ENCODE measurements at places on chromosomes 5 and 9.

- no peak for DNase-seq
Observed at GRCh38 chr9:116703634-116704033, 16.5 kb downstream of the TRIM32 start.

GRCh38 chr5:131757830-131758519 is 38.8 kb downstream of the FNIP1 start:
- DNase-seq = no peak

- DNase-seq = no peak
Observed at GRCh38 chr5:53922508-53923498, 362.4 kb downstream of the NDUFS4 start.

- no peak for DNase-seq
Observed at GRCh38 chr5:64831996-64832395, 63.3 kb downstream of the CWC27 start.

- DNase-seq = peak; percentile 7
Observed at GRCh38 chr5:86797677-86798076, 179.9 kb downstream of the COX7C start.

DNA sequence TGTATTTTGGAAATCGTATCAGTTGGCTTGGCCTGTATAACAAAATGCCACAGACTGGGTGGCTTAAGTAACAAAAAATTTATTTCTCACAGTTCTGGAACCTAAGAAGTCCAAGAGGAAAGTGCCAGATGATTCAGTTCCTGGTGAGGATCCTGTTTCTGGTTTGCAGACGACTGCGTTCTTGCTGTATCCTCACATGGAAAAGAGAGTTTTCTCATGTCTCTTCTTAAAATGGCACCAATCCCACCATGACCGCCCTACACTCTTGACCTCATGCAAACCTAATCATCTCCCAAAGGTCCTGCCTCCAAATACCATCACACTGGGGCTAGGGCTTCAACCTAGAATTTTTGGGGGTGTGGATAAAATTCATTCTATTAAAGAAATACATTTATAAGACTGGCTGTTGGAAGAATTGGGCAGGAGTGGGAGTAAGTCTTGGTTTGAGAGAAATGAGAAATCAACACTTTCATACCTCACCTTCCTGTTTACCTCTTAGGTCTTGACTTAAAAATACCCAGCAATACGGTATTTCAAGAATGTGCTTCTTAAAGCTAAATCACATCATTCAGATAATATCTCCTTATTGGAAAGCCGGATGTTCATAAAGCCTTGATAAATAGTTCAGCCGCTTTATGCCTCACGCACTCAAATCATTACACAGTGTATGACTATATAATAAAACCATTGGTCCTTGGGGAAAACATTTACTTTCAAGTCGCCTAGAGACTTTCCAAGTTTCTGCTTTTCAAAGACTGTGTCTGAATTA is 28.7 kb downstream of the PTTG1 start:
- DNase-seq = no peak

- no peak for DNase-seq
Observed at GRCh38 chr9:5578018-5578697, 50.7 kb upstream of the RIC1 start.

DNA sequence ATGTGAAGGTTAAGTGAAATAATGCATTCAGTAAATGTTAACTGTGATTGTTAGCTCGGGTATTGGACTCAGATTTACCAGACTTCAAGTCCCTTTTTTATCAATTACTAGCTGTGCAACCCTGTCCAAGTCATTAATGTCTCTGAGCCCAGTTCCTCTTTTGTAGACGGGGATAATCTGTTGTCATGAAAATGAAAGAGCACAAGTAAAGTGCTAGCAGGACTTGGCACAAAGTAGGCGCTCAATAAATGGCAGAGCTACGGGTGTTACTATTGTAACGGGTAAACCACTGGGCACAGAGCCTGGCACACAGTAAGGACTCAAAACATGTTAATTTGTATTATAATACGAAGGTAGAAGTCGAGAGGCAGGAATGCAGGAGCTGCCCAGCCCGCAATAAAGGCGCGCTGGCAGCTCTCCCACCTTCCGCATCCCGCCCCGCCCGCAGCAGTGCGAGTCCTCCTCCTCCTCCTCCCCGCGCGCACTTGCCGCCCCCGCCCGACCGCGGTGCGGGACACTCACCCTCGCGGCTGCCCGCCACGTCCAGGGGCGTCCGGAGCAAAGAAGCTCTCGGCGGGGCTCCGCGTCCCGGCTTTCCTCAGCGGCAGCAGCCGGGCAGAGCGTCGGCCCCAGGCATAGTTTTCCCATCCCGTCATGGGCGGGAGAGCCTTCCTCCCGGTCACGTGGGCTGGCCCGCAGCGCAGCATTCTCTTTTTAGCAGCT is at the start of gene C1QTNF2:
C1QTNF2 (minus strand) TSS at position 637 of the 723 bp plus-strand sequence. CDS start 15,615 bp downstream, outside the sequence.
- peak; percentile 71 for DNase-seq

DNA sequence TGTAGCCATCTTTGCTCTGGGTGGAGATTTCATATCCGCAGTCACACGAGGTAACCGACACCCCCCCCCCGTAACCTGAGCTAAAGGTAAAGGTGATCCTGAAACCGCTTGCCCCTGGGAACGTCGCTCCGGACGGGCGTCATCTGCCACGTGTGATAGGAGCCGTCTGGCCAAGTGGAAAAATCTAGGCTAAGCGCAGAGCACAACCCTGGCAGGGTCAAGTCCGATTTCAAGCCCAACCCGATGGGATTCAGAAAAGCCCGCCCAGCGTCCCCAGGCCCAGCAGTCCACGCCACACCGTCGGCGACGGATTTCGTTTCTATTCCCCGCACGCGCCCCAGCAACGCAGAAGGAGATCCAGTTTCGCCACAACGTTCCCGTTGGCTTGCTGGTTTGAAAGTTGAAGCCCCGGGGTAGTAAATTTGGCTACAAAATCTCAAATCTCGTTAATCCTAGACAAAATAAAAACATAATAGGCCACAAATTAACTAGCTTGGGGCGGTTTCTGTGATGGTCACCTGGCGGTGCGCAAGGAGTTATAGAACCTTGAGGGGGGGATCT is 32.4 kb upstream of the NFIB start:
- peak; percentile 52 for DNase-seq

GRCh38 chr5:143402017-143402552 is 1.4 kb downstream of the NR3C1 start:
- DNase-seq = no peak

GRCh38 chr5:111774525-111774924 is 17.5 kb upstream of the NREP start:
- DNase-seq = peak; percentile 43

DNA sequence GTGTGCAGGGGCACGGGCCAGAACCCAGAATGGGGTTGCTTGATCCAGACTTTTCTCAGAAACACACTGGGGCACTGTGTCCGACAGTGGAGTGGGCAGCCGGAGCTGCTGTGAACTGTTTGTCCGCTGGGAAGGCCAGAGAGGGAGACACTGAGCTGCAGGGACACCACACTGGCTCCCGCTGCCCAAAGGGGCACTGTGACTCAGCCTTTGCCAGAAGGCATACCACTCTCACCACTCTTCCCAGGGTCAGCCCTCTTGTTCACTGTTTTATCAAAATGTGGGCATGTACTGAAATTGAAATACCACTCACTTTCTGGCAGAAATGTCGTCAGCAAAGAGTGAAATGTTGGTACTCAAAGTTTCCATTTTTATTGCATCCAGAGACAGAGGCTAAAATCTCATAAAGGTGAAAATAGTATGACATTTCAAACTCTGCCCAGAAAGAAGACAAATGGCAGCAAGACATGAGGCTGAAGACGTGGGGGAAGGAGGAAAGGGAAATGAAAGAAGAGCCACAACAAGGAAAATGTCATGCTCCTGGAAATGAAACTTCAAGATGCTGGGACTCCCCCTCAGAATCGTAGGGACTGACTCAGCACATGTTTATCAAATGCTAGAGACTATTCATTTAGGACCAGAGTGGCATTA is 4.5 kb upstream of the IL7R start:
- no peak for DNase-seq

- no peak for DNase-seq
Observed at GRCh38 chr5:132013711-132014110, 2.3 kb upstream of the ACSL6 start.

GRCh38 chr5:93092349-93093105 is 488.5 kb downstream of the NR2F1-AS1 start:
- no peak for DNase-seq

GRCh38 chr9:75432386-75432785 is 344.1 kb downstream of the OSTF1 start:
- no peak for DNase-seq

GRCh38 chr9:111842313-111842712 is 47.6 kb upstream of the SHOC1 start:
- no peak for DNase-seq

DNA sequence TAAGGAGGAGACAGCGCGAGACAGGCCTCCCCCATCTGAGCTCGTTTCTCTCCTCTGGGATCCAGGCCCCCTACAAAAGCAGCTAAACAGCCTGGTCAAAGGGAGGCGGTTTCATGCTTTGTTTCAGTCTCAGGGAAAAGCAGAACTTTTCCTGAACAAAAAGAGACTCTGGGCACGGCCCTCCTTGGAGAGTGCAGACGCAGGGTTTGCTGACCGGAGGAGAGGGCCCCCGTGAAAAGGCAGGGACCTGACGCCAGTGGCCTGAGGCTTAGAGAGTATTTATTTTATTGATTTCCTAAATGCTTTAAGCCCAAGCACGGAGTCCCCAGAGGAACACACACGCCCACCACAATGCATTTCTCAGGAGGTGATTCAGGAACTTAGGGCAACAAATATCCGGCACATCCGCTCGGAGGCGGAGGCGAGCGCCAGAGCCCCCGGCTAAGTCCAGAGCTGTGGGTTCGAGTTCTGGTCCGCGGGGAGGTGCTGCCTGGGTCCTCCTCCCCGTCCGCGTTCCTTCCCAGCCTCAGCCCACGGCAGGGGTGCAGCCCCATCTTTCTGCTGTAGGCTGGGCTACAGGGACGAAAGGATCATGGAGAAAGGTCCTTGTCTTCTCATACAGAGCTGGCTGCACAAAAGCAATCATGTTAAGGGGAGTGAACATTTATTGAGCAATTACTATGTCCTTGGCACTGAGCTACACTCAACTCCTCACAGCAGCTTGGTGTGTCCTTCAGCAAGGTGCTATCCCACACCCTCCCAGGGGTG is 40.0 kb downstream of the PTGES start:
- DNase-seq = peak; percentile 62

DNA sequence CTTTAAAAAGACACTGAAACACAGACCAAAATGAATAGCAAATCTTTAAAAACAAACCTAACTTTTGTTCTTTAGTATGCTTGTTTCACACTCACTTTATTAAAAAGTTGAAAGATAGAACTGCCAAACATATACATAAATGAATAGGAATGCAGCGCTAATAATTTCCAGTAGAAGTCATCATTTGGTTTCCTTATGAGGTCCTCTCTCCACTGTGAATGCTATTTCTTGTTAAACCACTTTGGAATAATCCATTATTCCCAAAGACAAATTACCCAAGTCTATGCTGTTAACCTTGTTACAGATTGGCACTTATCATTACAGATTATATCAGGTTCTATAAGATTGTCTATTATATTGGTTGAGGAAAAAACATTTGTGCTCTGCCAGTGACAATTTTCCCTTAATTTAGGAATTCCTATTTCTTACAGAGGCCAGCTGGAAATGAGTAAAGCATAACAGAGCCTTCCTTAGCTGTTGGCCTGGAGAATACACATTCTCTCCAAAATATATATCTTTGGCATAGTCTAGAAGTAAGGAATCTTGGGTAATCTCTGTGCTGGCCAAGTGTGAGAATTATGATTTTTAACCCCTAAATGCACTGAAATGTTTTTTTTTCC is 29.3 kb upstream of the MINAR2 start:
- DNase-seq = no peak

DNA sequence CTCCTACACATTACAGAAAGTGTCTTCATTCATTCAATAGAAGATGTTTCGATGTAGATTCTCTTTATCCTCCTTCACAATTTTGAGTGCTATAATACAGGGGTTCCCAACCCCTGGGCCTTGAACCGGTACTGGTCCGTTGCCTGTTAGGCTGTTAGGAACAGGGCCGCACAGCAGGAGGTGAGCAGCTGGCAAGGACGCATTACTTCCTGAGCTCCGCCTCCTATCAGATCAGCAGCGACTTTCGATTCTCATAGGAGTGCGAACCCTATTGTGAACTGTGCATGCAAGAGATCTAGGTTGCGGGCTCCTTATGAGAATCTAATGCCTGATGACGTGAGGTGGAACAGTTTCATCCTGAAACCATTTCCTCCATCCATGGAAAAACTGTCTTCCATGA is 153.0 kb upstream of the SMC2 start:
- no peak for DNase-seq

DNA sequence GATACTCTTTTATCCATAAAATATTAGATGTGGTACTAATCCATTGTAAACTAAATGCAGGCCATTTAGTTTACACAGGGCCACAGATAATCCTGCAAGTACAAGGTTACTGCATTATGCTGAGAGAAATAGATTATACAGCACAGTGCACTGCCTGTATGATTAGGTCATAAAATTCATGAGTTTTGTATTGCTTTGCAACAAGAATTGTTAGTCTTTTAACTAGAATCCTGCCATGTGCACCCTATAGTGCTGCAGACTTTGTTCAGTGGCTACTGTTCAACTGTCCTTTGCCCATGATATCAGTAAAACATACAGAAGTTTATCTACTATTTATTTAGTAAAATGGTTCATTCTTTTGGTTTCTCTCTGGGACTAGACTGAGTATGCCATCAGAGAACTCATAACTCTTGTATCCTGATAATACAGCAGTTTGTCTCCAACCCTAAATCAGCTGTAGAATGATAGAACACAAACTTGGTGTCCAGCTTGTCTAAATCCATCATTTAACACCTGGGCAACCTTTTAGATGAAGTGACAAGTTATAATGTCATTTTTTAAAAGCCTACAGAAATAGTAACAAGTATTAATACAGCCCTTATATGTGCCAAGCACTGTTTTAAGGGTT is 291.2 kb downstream of the TMEM167A start:
- no peak for DNase-seq

DNA sequence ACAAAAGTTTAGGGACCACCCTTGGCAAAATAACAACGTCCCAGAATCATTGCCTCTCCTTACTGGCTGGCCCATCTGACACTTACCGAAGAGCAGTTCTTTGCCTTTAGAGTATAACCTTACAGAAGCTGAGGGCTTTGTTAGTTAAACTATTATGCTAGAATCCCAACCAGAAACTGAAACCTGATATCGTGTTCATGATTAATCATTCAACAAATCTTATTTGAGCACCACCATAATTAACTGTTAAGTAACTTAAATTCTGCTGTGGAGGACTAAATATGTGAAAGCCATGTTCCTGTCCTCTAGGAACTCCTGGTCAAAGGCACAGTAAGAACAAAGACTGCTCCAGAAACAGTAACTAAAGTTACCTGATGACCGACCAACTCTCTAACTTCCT is 104.9 kb downstream of the ARL15 start:
- DNase-seq = no peak
